ENCODE measurements at places on chromosomes 3 and 15.

GRCh38 chr15:49864251-49864650 is 243.4 kb downstream of the DTWD1 start:
- no peak overlapping the region for H3K27ac ChIP-seq
- no peak overlapping the region for H3K4me3 ChIP-seq
- no peaks in the 10 kb centered on the region for H3K4me1 ChIP-seq
- no peaks in the 10 kb centered on the region for H3K36me3 ChIP-seq
- no peak for DNase-seq

DNA sequence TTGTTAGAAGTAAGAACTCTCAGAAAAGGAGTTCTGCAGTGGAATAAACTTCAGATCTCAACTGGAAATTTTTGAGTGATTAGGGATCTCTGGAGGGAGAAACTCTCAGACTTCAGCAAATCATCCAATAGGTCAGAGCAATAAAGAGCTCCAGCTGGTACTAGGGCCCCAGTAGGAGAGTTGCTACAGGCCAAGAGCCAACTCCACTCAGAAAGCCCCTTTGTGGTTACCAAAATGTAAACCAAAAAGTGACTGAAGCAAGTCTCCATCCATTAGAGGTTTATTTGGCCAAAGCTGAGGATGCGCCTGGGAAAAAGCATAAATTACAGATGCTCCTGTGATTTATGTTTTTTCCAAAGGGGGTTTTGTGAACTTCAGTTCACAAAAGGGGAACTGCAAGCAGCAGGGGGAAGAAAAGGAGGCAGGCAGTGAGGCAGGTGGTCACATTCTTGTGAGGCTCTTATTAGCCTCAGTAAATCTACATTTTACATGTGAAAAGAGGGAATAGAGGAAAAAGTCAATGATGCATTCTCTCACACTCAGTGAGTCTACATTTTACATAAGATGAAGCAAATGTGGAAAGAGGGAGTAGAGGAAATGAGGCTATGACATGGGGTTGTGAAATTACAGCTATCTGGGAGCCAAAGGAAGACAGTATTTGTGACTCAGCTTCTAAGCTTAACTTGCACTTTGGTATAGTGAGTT is 92.4 kb upstream of the DAZL start:
- H3K27me3 ChIP-seq: no peaks in the 10 kb centered on the region
- no peak for DNase-seq
- no peak overlapping the region for H3K27ac ChIP-seq
- H3K36me3 ChIP-seq: no peaks in the 10 kb centered on the region
- H3K4me1 ChIP-seq: no peaks in the 10 kb centered on the region

GRCh38 chr3:10547841-10548783 is 42.7 kb upstream of the ATP2B2 start:
- no peak for DNase-seq
- no peak overlapping the region for H3K4me3 ChIP-seq
- peaks cover 11% of the 10 kb centered on the region for H3K27me3 ChIP-seq
- H3K4me1 ChIP-seq: peaks cover 31% of the 10 kb centered on the region
- no peaks in the 10 kb centered on the region for H3K36me3 ChIP-seq
- H3K27ac ChIP-seq: no peak overlapping the region

GRCh38 chr3:69462022-69462825 is 76.3 kb upstream of the FRMD4B start:
- no peaks in the 10 kb centered on the region for H3K36me3 ChIP-seq
- no peak overlapping the region for H3K27ac ChIP-seq

- no peak overlapping the region for H3K4me3 ChIP-seq
- peaks cover 5% of the 10 kb centered on the region for H3K36me3 ChIP-seq
- no peak overlapping the region for H3K27ac ChIP-seq
- DNase-seq: no peak
- no peaks in the 10 kb centered on the region for H3K27me3 ChIP-seq
Measured at GRCh38 chr3:72727172-72727571, 121.1 kb downstream of the SHQ1 start.

DNA sequence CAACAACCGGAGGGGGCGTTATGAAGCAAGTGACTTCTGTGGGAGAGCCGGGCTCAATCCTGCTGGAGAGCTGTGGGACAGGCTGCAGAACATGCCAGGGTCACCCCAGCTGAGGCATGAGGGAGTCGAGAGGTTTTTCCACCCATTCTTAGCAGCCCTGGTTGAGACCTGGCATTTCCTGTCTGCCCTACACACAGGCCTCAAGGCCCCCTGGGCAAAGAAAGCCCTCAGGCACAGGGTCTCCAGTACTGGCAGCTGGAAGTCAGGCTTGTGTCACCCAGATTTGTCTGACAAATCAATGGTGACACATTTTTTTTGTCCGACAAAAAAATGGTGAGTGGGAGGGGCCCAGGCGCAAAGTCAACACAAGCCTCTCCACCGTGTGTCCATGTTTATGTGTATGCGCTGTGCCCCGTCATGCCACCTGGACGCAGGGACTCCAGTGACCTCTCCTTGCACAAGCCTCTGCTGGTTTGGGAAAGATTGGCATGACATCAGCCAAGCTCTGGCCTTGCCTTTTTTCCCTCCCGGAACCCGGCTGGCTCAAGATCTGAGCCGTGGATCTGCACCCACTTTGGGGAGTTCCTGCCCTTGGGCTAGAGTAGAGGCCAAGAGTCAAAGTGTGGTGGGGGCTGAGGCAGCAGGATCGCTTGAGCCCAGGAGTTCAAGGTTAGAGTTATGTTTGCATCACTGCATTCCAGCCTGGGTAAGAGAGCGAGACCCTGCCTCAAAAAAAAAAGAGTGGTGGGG is 20.8 kb upstream of the ALAS1 start:
- H3K27me3 ChIP-seq: no peaks in the 10 kb centered on the region
- no peak for DNase-seq
- H3K36me3 ChIP-seq: no peaks in the 10 kb centered on the region
- H3K27ac ChIP-seq: no peak overlapping the region
- H3K4me1 ChIP-seq: no peaks in the 10 kb centered on the region
- H3K4me3 ChIP-seq: no peak overlapping the region

DNA sequence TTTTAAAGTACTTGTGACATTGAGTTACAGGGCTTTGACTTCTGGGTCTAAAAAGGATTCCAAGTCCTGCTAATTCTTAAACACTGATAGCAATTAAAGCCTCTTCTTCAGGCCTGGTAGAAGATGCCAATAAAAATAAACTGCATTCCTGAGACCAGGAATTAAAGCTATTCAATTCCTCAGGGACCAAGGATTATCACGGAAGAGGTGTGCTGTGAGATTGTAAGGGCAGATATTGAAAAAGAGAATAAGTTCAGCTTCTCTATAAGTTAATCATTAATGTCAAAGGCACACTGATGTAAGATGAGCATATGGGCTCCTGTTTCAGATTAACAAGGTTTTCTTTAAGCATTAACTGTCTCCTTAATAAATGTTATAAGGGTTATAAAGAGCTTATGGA is 611.3 kb downstream of the SI start:
- no peak overlapping the region for H3K27ac ChIP-seq
- no peaks in the 10 kb centered on the region for H3K27me3 ChIP-seq
- no peak overlapping the region for H3K4me3 ChIP-seq
- DNase-seq: no peak
- no peaks in the 10 kb centered on the region for H3K4me1 ChIP-seq

- H3K27ac ChIP-seq: no peak overlapping the region
- H3K27me3 ChIP-seq: no peaks in the 10 kb centered on the region
- no peaks in the 10 kb centered on the region for H3K36me3 ChIP-seq
- H3K4me1 ChIP-seq: peaks cover 5% of the 10 kb centered on the region
Measured at GRCh38 chr15:63977119-63977518, 69.2 kb downstream of the DAPK2 start.

GRCh38 chr15:90345857-90346256 is 6.2 kb upstream of the ZNF774 start:
- no peak for DNase-seq
- H3K27me3 ChIP-seq: no peaks in the 10 kb centered on the region
- H3K4me3 ChIP-seq: no peak overlapping the region
- no peaks in the 10 kb centered on the region for H3K36me3 ChIP-seq

DNA sequence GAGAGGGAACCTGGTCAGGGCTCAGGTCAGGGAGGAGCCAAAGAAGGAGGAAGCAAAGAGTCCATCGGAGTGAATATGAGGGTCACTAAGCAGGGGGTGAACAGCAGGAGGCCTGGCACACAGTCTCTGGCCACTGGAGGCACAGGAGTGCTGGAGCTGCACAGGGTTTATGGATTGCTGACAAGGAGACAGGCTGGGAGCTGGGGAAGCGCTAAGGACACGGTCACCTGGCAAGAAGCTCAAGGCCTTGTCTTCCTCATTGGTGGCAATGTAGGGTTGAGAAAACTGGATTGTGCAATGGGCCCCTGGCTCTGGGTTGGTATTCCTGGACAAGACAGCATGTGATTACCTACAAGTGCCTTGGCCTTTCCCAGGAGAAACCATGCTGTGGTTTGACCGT is 5.8 kb upstream of the CAMP start:
- no peaks in the 10 kb centered on the region for H3K27me3 ChIP-seq
- H3K36me3 ChIP-seq: no peaks in the 10 kb centered on the region
- H3K4me1 ChIP-seq: no peaks in the 10 kb centered on the region
- DNase-seq: no peak
- no peak overlapping the region for H3K4me3 ChIP-seq

DNA sequence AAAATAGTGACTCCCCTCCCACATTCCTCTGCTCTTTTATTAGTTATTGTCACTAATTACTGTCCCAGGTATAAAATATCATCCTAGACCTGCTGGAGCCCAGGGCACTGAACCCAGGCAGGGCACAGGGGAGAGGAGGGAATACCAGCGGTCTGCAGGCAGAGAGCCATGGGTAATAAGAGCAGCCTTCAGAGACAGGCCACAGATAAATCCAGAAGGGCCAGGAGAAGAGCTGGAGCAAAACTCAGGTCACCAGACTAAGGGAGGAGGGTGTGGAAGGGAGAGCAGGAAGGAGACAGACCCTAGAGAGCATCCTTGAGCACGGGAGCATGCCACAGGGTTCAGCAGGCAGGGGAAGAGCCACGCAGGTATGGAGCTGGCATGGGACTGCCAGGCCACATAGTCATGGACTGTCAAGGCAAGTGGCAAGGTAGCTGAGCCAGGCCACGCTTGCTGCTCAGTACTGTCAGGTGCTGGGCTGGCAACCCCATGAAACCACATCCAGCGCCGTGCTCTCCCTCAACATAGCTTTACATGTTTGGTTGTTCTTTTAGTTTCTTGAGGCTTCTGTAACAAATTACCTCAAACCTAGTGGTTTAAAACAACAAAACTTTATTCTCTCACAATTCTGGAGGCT is 15.6 kb upstream of the CAPN3 start:
- peaks cover 1% of the 10 kb centered on the region for H3K36me3 ChIP-seq
- no peaks in the 10 kb centered on the region for H3K27me3 ChIP-seq
- H3K27ac ChIP-seq: no peak overlapping the region
- no peak overlapping the region for H3K4me3 ChIP-seq
- no peaks in the 10 kb centered on the region for H3K4me1 ChIP-seq
- DNase-seq: no peak

DNA sequence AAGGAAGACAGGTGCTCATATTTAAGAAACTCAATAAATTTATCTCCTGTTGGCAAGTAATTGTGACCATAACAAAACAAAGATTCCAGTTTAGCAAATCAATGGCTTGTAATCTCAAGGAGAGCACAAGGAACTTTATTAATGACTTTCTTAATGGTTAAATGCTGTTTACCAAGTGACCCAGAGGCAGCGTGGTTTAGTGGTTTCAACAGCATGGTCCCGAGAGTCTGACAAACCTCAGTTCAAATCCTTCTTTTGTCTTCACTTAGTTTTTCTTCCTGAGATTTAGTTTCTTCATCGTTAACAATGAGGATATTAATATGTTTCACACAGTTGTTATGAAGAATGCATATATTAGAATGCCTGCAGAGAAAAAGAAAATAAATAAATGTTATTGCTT is 212.6 kb downstream of the KCNMB2 start:
- H3K4me1 ChIP-seq: no peaks in the 10 kb centered on the region
- H3K4me3 ChIP-seq: no peak overlapping the region
- no peak overlapping the region for H3K27ac ChIP-seq
- no peaks in the 10 kb centered on the region for H3K36me3 ChIP-seq
- H3K27me3 ChIP-seq: no peaks in the 10 kb centered on the region

- no peaks in the 10 kb centered on the region for H3K36me3 ChIP-seq
- no peak overlapping the region for H3K4me3 ChIP-seq
- peaks cover 39% of the 10 kb centered on the region for H3K27me3 ChIP-seq
- no peak for DNase-seq
- no peaks in the 10 kb centered on the region for H3K4me1 ChIP-seq
- no peak overlapping the region for H3K27ac ChIP-seq
Measured at GRCh38 chr15:61220125-61220524, 9.0 kb downstream of the RORA start.

DNA sequence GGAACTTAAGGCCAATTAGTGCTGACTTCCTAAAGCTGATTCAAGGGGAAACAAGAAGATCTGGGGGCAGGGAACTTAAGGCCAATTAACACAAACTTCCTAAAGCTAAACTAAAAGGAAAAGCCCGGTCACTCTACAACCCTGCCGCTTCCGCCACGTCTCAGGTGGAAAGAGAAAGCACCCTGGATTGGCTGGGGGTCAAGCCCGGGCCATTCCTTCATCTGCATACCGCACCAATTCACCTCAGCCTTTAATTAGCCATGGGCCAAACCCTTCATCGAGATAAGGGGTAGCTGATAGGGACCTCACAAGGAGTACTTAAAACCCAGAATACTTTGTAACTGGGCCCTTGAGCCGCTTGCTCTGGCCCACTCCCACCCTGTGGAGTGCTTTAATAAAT is 14.4 kb downstream of the TMPRSS7 start:
- no peak for DNase-seq
- H3K27ac ChIP-seq: no peak overlapping the region
- no peaks in the 10 kb centered on the region for H3K27me3 ChIP-seq
- H3K36me3 ChIP-seq: no peaks in the 10 kb centered on the region
- H3K4me1 ChIP-seq: peaks cover 4% of the 10 kb centered on the region

- H3K36me3 ChIP-seq: no peaks in the 10 kb centered on the region
- no peaks in the 10 kb centered on the region for H3K4me1 ChIP-seq
- no peak overlapping the region for H3K27ac ChIP-seq
Measured at GRCh38 chr3:157543501-157544035, 40.4 kb upstream of the VEPH1 start.

DNA sequence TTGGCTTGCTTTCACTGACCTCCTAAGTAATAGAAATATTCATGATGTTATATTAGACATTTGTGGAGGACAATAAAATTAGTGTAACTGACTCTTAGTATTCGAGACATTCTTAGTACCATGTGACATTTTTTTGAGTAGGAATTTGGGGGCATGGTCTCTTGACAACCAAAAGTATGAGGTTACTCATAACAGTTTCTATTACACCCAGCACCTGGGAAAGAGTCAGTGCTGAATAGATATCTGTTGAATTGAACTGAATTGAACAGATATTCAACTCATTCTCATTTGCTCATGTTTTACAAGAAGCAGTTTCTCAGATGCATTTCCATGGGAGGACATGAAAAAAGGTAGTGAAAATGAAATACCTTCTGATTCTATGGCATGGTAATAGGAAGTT is 84.4 kb downstream of the CMSS1 start:
- DNase-seq: no peak
- H3K4me3 ChIP-seq: no peak overlapping the region
- H3K27me3 ChIP-seq: no peaks in the 10 kb centered on the region
